ENCODE measurements at places on chromosomes 2 and 18.
A peak's percentile ranks its signal among the peaks of the same experiment; 100 is the strongest.

GRCh38 chr2:66466433-66466832 is 31.5 kb downstream of the MEIS1 start:
- no peak for DNase-seq

- DNase-seq = no peak
Measured at GRCh38 chr18:26909599-26910290, 44.2 kb upstream of the AQP4 start.

DNA sequence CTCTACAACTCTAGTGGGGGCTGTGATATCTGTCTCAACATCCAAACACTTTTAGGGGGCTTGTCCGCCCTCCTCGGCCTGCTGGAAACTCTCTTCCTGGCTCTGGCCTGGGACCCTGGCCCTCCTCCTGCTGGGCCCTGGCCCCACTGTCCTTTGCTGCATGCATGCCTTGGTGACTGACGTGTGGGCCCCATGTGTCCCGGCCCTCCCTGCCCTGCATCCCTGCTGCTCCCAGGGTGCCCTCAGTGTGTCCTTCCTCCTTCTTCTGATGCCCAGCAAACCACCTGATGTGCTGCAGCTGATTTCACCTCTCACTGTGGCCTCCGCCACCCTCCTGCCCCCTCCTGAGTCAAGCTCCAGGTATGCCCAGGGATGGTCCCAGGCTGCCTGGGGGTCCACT is 101.7 kb downstream of the SEPTIN10 start:
- no peak for DNase-seq

DNA sequence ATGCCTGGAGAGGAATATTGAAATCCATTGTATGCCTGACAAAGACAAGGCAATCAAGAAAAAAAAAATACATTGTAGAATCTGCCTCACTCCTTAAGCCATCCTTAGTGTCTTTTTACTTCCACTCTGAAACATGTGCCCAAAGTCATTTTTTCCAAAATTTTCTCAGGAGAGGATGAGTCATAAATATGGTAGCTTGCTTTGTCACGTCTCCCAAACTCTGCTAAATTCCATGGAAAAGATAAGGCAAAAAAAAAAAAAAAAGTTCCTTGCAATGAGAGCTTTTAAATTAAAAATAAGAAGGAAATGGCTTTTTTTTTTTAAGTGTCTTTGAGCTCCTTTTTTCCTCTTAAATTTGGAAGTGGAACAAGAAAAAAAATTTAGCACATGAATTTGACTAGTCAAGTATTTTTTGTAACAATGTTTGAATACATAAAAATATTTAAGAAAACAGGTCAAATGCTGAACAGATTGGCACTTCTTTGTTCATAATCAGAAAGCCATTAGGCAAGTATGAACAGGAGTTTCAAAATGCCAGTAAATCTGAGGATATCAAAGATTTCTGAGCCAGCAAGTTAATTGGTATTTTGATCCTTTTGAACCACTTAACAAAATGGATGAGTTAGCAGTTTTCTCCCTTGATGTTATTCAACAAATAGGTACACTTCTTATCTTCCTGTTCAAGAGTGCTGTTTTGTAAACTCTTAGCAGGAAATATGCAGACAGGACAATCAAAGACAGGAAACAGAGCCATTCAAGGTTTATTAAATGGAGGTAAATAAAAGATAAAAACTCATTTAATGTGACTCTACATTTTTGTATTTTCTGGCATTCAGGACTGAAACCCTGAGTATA is 247.3 kb upstream of the SP5 start:
- no peak for DNase-seq

DNA sequence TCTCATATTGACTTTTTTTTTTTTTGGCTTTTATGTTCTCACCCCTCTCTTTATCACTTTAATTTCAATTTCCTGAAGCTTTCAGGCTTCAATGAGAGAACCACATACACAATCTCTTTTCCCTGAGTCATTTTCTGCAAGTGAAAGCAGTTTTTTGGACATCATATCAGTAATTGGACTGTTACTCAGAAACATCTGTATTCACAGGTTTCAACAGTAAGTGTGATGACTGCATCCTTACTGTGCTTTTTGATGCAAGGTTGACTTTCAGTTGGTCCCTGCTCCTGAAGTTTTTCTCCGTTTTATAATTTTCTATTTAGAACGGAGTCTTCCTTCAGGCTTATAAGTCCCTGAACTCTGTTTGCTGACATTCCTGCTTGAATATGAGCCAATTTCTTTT is 70.5 kb upstream of the CCBE1 start:
- DNase-seq = peak; percentile 60

GRCh38 chr2:222949690-222950323 is 89.0 kb downstream of the ACSL3 start:
- DNase-seq = no peak

DNA sequence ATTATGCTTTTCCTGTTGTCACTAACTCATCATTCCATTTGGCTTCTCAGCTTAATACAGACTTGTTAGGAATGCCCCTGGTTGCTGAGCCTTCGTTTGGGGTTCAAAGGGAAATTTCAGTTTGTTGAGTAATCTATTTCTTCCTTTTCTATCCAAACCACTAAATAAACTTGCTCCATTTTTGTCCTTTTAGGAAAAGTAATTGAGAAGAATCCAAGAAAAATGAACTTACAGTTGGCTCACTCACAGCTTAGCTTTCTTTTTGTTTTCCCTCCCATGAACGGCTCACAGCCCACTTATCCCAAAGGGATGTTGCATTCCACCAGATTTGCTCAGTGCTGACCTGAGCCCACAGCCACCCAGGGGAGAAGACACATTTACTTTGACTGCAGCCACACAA is 73.9 kb downstream of the SOX11 start:
- peak; percentile 50 for DNase-seq

DNA sequence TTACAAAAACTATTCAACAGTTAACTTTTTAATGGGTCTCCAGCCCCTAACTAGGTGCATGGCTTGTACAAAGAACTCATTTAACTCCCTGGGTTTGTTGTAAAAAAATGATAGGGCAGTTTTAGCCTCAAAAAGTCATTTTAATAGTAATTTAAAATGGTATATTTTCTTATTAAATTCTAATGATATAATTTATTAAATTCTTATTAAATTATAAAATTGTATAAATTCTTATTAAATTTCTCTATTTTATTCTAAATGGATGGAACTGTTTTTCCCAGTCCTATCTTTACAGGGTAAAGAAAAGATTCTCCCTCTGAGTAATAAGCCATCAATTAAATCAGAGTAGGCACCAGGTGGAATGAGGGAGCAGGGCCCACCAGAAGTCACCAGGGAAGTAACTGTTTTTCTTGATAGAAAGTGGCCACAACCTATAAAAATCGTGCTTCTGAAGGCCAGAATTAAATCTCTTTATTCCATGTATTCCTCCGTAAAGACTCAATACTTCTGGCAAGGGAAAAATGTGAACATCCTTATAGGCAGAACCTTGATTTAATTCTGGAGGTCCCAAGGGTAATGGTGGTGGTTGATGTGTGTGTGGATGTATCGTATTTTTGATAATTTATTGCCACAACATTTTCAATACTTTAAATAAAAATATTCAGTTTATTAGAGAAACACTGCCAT is 814 bp downstream of the FKBP7 start:
- DNase-seq = no peak

DNA sequence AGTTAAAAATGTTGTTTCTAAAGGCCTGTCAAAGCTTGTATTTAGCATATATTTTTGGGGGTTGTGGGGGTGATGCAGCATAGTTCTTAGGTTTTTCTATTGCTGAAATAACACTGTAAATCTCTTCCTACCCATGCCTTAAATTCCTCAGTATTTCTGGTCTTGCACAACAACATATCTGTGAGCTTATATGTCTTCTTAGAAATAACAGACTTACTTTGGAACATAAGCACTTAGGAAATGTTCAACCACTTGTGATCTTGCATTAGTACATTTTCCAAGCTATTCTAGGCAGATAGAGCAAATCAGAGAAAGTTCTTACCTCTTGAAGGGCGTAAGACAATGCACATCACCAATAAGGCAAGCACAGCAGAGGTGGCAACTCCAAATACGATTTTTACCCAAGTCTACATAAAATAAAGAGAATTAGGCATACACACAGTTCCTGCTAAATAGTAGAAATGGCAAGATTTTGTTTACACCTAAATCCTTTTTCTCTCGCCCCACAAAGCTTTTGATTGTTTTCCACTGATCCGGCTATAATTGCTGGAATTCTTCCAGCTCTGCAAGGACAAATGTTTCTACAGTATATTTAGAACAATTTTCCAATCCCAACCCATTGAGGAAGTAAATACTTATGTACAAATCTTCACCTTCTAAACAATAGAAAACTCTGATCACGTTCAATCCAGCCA is 512 bp downstream of the FAP start:
- peak; percentile 89 for DNase-seq

Data from adipocyte (in vitro differentiated cells).